Stimulated activated CD8-positive, alpha-beta memory T cell treated with anti-CD3 and anti-CD28 coated beads, Interleukin-4, amount 100 ng/mL, for 4 hours (primary cell): ENCODE measurements at places on chromosomes 5 and 9.

- DNase-seq, result no peak
These were observed 148.2 kb downstream of the EMB start for GRCh38 chr5:50292735-50293394.

DNA sequence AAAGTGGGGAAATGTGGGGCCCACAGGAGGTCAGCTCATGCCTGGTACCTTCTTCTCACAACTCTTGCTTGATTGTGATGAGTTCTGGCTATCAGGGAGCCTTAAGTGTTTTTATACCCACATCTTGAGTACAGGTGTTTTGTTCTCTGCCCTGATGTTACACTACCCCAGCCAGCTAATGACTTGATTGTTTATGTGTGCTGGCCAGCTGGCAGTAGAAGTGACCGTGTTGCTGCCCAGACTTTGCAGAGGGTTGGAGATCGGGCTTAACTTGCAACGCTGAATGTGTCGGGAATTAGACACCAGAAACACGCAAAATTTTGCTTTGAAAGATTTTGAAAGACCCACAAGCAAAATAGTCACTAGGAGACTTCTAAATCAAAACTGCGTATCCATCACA is 16.9 kb upstream of the ZDHHC11B start:
- DNase-seq, result no peak

DNA sequence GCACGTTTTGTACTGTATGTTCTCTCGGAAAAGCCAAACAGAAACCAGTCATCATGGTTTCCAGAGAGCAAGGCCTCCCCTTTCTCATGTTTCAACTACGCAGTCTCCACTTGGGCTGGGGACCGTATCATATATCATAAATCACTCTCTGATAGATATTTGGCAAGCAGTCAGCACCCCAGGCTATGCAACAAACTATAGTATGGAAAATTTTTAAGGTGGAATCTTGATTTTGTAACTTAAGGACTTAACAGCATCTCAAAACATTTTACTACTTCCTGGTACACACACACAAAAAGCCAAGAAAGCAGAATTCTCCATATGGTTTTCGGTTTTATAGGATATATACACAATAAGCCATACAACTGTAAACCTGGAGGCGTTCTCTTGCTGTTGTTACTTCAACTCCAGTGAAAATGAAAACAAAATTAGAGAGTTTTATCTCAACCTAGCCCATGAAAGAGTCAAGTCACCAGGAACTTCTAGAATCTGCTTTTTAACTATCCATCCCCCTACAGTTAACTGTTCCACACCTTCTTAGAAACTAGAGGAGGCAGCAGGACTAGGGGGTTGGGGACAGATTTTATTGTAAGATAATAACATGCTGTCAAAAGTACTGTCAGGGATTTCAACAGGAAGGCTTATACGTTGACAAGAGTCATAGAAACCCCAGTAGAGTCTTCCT is 283.4 kb downstream of the NFIB start:
- no peak for DNase-seq

- DNase-seq, result no peak
These were observed 68.6 kb downstream of the TMEM252 start for GRCh38 chr9:68472119-68472518.

- DNase-seq, result no peak
These were observed 21.3 kb downstream of the PCA3 start for GRCh38 chr9:76785501-76785900.

- DNase-seq, result no peak
These were observed 5.4 kb upstream of the ABO start for GRCh38 chr9:133280392-133280791.

GRCh38 chr5:108379722-108380530 is 2.0 kb downstream of the FBXL17 start:
- no peak for DNase-seq

DNA sequence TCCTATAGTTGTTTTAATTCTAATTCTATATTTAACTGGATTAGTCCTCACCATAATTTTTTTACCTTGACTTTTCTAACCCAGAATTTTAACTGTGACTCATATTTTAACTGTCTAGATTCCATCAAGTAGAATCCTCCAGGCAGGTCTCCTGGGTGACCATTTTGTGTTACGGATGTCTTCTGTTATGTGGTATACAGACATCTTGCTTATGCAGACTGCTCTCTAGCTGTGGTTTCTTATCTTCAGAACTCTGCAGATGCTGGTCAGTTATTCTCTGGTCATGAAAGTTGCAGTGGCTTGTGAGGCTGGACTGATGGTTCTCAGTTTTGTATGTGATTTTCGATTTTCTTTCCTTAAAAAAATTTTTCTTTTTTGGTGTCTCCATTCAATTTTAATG is 139.4 kb downstream of the ATG10 start:
- DNase-seq, result no peak

- no peak for DNase-seq
These were observed 8.3 kb downstream of the ADAMTS12 start for GRCh38 chr5:33883482-33883881.

DNA sequence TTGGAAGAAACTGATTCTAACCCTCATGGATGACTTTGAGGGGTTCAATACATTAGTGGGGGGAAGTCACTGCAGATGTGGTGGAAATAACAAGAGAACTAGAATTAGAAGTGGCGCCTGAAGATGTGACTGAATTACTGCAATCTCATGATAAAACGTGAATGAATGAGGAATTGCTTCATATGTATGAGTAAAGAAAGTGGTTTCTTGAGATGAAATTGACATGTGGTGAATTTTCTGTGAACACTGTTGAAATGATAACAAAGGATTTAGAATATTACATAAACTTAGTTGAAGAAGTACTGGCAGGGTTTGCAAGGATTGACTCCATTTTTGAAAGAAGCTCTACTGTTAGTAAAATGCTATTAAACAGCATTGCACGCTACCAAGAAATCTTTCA is 113.0 kb downstream of the UGCG start:
- DNase-seq, result no peak

- no peak for DNase-seq
These were observed 2.7 kb upstream of the LARS1 start for GRCh38 chr5:146185161-146185560.

DNA sequence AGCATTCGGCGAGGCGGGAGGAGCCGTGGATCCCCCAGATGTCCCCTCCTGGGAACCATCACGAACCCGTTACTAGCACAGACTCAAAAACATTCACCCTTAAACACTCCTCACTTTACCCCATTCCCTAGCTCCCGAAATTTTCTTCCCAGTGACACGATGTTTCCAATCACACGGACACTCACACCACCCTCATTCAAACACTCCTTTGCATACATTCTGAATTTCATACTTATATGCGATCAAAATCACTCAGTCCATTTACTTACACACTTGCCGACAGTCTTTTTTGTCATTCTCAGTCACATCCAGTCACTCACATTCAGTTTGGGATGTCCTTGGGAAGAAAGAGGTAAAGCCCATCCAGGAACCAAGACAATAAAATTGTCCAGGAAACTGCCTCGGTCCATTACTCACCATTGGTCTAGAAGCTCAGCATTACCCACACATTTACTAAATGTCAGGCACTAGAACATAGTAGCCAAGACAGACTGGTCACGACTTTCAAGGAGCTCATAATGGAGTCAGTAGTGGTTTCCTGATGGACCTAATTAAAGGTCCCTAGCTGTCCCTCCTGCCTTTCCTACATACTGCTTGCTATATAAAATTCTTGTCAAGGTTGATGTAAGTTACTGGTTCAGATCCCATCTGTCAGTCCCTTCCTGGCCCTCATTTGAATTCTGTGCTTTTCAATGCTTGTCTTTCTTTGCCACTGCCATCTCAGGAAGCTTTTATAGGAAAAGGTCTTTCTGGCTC is 574 bp downstream of the SLC35A4 start:
- DNase-seq, result no peak

DNA sequence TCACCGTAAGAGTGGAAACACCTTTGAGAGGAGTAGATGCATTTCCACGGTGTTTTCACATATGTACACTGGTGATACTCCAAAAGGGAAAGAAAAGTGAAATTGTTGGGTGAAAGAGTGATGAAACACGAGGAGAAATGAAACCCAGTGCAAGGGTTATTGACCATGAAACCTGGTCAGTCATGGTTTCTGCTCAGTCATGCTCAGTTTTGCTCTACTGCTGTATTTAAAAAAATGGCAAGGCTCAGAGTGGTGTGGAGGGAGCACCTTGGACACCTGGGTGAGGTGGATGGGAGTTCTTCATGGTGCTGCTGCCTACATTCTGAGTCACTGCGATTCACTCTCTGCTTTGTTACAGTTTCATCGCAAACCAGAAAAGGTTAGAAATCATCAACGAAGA is 32.3 kb downstream of the NTRK2 start:
- no peak for DNase-seq

DNA sequence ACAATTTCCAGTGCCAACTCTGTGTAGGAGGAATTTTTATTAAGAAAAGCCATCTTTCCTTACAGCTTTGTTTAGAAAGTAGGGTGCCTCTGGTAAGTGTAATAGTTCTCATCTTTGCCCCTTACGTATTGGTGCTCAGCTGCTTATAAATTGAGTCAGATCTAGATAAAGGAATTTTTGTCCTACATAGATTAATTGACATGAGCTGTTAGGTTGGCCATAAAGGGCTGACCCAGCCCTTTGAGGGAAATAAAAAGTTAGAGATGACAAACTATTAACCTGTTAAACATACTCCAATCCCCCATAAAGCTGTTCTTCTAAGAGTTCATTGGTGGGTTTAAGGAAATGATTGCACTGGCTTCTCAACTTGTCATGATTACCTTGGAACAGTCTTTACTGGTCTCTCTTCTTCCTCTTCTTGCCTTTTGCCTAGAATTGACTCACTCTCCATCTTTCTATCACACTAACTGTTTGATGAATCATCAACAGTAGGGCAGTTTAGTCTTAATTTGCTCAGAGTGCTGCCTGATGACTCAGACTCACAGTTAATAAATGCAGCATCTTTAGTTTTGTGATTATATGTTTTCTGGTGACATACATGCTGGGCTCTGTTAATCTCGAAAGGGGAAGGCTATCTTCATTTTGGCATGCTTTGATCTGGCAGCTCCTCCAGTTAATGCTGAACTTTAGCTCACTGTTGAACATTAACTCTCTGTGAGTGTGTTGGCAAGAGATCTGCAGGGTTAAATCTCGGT is 51.7 kb downstream of the ARHGAP26 start:
- DNase-seq, result no peak

- no peak for DNase-seq
These were observed 16.9 kb downstream of the PDGFRB start for GRCh38 chr5:150138551-150139265.

GRCh38 chr5:150587856-150588595 is 52.4 kb upstream of the SYNPO start:
- no peak for DNase-seq

- no peak for DNase-seq
These were observed 18.6 kb downstream of the C9orf57 start for GRCh38 chr9:72041775-72042194.

- no peak for DNase-seq
These were observed 9.1 kb upstream of the MGAT1 start for GRCh38 chr5:180811623-180812124.

- DNase-seq, result no peak
These were observed 36.9 kb downstream of the TRIP13 start for GRCh38 chr5:929596-929995.

DNA sequence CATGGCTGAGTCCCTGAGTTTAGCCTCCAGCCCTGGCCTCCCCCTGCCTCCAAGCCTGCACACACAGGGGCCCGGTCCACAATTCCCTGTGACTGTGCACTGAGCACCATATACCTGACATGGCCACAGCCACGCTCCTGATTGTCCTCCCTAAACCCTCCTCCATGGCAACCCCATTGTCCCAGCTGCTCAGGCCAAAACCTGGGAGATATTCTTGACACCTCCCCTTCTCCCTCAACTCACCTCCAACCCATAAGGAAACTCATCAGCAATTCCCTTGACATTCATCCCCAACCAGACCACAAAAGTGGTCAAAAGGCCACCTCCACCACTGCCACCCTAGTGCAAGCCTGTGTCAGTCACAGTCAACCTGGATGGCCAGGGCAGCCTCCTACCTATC is 107.5 kb upstream of the MVB12B start:
- no peak for DNase-seq

DNA sequence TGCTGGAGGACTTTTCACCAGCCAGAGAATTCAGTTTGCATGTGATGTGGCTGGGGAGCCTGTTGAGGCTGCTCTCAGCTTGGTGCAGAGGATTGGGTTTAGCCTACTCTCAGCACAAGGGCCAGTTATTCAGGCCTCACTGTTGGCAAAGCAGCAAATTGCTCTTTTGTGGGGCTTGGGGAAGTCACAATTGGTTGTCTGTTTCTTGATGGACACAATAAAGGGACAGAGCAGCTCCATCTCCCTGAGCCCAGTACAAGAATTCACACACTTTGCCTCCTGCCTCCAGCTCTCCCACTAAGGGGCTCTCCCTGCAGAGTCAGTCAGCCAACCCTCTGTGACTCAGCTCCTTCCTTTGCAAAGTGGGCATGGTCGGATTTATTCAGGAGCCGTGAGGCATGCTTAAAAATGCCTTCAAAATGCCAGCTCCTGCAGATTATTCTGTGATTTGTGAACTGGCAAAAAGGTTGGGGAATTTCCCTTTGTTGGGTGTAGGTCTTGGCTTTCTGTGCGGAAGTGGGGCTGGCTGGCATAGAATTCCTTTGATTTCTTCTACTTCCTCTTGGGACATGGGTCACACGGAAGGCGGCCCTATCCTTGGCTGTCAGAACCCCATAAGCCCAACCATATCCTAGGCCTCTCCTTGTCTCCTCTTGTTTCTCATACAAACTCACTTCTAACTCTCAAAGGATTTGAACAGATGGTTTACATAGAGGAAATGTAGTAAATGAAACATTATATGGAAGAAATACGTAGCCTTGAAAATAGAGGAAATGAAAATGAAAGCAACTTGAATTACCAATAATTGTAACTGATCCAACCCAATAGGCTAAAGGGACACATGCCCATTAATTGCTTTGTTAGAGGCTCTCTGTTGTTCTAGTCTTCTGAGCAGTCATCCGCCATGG is 118.7 kb upstream of the CD180 start:
- DNase-seq, result no peak

GRCh38 chr9:479971-480350 is 265.3 kb downstream of the DOCK8 start:
- no peak for DNase-seq

DNA sequence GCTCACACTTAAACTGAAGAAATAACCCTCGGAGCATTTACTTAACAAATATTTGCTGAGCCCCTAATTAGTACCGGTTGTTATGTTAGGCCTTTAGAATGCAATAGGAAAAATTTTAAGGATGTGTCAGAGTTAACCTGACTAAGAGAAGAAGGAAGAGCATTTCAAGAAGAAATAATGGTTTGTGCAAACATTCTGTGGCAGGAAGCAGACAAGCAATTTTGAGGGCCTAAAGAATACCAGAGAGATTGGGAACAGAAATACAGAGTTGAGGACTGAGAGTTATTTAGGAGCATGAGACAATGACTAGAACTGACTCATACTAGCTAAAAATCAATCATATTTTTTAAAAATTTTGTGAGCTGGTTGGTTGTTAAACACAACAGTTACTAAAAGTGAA is 218.8 kb downstream of the PRR16 start:
- DNase-seq, result no peak

- DNase-seq, result no peak
These were observed 22.9 kb upstream of the HMGCS1 start for GRCh38 chr5:43336159-43336558.

DNA sequence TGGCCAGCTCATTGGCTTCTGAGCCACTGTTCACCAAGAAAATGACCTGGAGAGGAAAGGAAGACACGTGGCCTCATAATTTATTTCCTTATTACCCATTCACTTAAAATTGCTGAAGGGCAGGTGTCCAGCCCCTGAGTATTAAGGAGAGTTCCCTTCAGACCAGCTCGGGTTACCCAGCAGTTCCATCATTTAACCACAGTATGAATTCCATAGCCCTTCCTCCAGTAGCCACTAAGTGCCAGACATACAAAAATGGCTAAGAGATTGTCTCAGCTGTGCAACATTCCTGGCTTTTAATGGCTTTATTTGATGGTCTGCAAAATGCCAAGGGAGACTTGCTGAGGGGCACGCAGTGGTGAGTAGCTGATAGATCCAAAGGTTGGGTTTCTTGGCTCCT is 12.5 kb downstream of the AGXT2 start:
- no peak for DNase-seq
